ENCODE measurements at places on chromosomes 5 and 9.

- no peak for DNase-seq
These were observed 15.8 kb upstream of the CACFD1 start for GRCh38 chr9:133443982-133444381.

DNA sequence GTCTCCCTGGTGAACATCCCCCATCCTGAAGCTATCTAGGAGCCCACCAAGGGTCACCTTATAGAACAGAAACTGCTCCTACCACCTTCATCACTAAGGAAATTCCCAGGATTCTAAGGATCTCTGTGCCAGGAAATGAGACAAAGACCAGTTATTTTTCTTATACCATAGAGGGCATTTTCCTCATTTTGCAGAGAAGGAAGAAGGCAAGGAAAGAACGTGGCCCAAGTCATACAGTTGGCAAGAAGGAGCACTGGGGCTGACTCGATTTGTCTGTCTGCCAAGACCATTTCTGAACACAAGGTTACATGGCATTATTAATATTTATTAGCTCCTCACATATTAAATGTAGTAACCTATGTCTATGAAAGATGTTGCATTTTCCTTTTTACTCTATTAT, 49.6 kb upstream of the TNFSF15 start:
- no peak for DNase-seq

DNA sequence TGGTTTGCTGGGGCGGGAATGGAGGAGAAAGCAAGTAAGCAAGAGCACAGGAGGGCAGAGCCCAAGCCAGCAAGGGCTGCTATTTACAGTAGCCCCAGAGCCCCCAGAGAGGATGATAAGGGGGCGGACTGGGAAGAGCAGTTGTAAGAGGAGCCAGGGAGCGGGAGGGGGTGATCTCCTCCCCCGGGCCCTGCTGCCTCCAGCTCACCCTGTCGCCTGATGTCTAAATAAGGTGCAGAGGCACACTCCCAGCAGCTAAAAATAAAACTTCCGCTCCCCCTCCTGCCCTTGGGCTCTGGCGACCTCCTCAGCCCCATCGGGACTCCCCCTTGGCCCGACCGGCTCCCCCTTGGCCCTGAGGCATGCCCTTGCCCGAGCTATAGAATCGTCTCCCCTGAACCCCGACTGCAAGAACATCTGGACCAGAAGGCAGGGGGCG, 14.4 kb upstream of the CCDC69 start:
- no peak for DNase-seq

DNA sequence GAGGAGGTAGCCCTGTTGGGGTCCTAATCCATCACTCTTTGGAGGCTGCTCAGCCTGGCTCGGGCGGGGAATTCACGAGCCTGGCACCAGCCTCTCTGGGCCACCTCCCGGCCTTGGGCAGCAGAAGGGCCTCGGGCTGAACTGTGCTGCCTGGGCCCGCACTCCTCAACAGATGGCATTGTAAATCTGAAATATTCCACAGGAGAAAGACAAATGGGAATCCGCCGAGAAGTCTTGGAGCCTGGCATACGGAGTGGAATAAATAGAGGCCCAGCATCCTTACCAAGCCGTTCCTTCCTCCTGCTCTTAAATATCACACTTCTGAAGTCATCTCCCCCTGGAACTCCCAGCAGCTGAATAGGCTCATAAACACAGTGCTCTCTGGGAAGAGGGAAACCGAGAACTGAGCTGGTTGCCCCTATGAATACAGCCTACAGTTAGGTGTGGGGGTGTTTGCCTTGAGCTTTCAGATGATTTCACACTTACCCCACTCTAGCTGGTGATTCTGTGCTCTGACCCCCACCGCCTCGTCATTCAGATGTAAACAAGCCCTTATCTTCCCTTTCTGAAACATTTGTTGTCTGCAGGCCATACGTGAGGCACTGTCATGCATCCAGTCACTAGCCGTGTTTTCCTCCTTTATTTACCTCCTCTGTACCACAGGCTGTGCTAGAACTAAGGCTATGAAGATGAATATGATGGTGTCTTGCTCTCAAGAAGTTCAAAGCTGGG, 455.0 kb upstream of the CLINT1 start:
- DNase-seq = no peak

DNA sequence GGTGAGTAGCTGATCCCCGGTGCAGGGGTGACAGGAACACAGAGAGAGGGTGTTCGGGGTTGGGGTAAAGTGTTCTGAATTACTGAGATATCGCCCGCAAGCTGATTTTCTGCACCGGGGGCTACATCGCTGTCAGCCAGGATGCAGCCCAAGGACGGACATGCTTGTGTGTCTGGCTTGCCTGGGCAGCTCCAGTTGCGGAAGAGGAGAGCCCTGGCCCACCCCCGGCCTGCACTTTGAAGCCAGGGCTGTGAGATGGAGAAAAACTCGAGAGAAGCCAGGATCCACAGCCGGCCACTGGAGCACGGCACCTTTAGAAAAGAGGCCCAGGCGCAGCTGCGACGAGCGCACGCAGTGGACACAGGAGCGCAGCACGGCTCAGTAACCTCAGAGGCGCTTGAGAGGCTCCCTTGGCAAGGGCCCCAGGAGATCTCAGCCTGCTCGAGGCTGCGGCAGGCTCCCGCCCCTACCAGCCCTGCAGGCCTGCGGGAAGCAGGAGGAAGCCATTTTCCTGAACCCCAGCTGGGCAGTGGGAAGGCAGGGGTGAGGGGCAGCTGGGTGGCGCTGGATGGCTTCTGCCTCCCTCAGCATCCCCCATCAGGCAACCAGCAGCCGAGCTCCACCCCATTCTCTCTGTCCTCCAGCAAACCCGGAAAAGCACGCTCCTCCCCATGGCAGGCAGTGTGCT, 59.2 kb downstream of the C9orf50 start:
- DNase-seq = no peak

Measured in activated naive CD8-positive, alpha-beta T cell treated with anti-CD3 and anti-CD28 coated beads, Interleukin-2, amount 50 U/mL, for 16 hours (primary cell).